ENCODE measurements at places on chromosomes 11 and 22.

- no peak for DNase-seq
Measured at GRCh38 chr11:45076761-45077160, 69.7 kb upstream of the PRDM11 start.

DNA sequence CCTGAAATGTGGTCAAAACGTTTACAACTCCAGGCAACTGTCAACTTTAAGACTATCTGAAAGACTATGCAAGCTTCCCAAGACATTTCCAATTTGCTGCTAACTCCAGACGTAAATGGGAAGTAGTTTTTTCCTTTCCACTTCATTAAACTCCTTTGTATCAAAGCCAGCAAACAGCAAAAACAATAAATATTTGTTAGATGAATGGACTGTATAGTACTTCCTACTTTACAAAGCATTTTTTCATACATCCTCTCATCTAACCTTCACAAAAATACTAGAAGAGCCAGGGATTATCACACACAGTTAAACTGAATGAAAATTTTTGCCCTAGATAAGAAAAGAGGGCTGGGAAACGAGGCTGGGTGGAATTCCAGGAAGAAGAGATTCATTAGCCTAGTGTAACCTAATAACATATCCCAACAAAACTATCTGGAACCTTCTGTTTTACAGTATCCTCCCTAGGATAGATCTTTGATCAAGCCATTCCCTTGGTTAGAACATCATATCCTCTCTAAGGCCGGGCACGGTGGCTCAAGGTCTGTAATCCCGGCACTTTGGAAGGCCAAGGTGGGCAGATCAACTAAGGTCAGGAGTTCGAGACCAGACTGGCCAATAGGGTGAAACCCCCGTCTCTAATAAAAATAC, 10.4 kb downstream of the NUP98 start:
- DNase-seq: no peak

DNA sequence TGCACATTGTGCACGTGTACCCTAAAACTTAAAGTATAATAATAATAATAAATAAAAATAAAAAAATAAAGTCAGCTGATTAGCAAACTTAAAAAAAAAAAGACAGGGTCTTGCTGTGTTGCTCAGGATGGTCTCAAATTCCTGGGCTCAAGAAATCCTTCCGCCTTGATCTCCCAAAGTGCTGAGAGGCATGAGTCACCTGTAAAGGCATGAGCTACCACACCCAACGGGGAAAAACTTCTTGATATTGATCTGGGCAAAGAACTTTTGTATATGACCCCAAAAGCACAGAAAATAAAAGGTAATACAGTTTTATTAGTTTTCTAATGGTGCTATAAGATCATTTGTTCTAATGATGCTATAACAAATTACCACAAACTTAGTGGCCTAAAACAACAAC, 46.1 kb downstream of the ENTHD1 start:
- no peak for DNase-seq

- DNase-seq: no peak
Measured at GRCh38 chr11:47408598-47409439, 429 bp downstream of the SLC39A13 start.

DNA sequence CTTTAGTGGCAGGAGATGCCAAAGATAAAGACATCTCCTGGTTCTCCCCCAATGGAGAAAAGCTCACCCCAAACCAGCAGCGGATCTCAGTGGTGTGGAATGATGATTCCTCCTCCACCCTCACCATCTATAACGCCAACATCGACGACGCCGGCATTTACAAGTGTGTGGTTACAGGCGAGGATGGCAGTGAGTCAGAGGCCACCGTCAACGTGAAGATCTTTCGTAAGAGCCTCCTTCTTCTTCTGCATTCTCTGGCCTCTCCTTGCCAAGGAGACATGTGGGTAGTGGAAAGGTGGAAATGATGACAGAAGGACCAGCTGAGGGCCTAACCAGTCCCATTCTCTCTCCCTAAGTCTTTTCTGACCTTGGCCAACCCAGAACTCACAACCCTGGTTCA, 110.1 kb upstream of the TTC12 start:
- DNase-seq: no peak

GRCh38 chr11:79472819-79473529, 32.1 kb upstream of the TENM4 start:
- DNase-seq: no peak

GRCh38 chr22:37904572-37905533, 1.2 kb upstream of the MICALL1 start:
- no peak for DNase-seq

- no peak for DNase-seq
Measured at GRCh38 chr22:35160268-35160667, 94.3 kb downstream of the ISX start.
